Activated T-cell treated with anti-CD3 and anti-CD28 coated beads, Interleukin-2, amount 50 U/mL, for 48 hours (primary cell): ENCODE measurements at places on chromosomes 2 and 18.

DNA sequence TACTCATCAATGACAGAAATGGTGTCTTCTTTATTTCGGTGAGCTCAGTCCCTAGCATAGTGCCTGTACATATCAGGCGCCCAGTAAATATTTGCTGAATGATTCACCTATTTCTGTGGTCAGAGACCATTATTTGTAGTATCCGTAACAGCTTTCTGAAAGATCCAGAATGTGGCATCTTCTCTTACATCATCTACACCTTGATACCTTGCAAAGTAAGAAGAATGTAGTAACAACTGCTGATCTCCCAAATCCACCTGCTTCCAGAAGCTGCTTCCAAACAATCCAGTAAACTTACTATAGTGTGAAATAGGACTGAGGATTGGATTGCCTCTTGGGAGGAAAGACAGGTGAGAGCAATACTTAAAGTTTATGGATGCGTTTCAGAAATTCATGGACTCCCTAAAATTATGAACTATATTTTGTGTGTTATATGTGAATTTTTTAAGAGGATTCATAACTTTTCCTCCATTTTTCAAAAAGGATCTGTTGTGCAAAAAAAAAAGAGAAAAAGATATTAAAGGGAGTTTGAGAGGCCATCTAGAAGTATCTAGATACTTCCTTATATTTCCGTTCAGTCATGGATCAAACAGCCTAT is 945 bp upstream of the ASXL2 start:
- DNase-seq, result no peak

- no peak for DNase-seq
These were observed 7.7 kb downstream of the SLC14A1 start for GRCh38 chr18:45731716-45732115.

DNA sequence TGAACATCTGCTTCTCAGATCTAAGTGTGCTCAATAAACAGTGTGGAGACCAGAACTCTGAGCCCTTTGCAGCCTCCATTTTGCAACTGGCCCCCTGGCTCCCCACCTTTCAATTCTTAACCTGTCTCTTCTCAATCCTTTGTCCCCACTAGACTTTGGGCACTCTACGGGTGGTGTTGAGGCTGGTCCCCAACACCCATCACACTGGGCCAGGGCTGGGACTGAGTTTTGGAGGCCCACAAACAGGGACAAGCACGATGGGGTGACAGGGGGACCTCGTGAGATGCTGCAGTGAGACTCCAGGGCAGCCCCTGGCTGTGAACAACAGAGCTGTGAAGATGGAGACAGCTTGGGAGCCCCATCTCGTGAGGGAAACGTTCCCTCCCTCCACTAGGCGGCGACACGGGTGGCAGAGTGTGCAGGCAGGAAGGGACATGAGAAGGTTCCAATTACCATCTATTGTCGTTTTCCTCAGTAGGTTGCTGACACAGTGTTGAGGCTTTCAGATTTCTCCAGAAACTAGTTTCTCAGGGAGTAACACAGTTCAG is 1.2 kb downstream of the ANKMY1 start:
- peak; percentile 84 for DNase-seq

DNA sequence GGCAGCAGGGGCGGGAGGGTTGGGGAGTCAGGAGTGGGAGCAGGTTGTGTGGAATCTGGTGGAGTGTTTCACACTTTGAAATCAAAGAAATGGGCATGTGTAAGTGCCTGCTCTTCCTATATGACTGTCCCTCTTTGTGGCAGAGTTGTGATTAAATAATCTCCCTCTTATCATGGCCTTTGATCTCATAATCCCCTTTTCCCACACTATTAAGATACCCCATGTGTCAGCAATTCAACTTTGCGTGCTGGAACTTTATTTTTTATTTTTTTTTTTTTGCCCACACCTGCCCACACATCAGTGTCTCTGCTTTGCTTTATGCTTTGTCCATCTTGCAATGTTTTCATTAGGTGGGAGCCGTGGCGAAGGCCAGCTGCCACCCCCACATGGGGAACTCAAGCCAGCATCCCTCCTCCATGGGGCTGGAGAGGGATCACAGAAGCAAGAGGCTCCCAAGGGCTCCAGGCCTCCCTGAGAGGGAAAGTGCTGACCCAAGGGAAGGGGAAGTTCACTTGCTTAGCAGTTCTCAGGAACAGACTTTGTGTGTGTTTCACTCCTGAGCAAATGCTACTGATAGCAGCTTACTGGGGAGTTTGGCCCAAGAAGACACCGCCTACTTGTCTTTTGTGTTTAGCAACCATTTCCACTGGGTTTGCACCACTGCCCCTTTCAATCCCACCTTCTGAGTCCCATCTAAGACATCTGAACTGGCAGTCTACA is 243.4 kb downstream of the BCL11A start:
- no peak for DNase-seq

- no peak for DNase-seq
These were observed 33.1 kb downstream of the NGEF start for GRCh38 chr2:232979871-232980461.

DNA sequence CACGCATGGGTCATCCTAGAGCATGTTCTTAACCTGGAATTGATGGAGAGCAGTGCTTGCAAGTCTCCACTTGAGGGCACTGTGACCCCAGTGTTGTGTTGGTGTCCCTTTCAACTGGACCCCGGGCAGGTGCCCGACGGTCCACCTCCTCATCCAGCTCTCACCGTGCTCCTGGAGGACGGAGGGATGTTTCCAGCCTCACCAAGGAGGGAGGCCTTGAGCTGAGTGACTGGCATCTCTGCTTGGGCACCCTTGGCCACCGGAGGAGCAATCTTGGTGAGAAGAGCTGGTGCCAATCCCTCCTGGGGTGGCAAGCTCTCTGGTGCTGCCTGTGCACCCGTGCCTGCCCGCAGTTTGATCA is 45.4 kb upstream of the ASB18 start:
- DNase-seq, result no peak

GRCh38 chr2:135424849-135425248 is 106.2 kb downstream of the ZRANB3 start:
- no peak for DNase-seq

DNA sequence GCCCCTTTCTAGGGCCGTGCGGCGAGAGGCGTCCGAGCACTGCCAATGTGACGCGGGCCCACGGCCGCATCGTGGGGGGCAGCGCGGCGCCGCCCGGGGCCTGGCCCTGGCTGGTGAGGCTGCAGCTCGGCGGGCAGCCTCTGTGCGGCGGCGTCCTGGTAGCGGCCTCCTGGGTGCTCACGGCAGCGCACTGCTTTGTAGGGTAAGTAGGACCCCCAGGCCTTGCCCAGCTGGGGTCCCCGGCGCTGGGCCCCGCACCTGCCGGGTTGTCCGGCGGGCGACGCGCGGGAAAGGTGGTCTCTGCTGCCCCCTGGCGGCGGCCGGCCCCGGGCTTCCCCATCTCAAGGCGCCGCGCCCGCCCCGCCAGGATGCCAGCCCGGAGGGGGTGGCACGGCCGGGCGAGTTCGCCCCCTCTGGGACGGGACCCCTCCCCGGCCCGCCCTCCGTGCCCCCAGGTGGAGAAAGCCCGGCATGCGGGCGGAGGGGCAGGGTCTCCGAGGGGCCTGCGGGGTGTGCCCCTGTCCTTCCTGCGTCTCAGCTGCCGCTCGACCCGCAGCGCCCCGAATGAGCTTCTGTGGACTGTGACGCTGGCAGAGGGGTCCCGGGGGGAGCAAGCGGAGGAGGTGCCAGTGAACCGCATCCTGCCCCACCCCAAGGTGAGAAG is 1.9 kb downstream of the PRSS56 start:
- DNase-seq, result peak; percentile 83

GRCh38 chr2:170255137-170255536 is 77.2 kb downstream of the MYO3B start:
- DNase-seq, result no peak

DNA sequence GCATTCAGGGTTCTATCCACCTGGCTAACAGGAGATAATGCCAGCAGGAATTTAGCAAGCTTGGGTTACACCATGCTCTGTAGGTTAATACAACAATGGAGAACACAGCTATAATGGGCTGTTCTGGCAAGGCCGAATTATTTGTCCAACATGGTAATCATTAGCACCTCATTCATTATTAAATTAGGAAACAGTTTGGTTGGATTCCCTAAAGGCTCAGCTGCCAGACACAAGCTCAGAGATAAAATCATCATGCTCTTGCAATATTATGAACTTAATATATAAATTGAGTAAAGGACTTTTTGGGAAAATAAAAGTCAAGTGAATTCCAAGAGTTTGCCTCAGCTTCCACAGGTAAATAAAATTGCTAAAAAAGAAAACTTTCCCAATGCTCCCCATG is 166.4 kb downstream of the ANKRD44 start:
- DNase-seq, result no peak

DNA sequence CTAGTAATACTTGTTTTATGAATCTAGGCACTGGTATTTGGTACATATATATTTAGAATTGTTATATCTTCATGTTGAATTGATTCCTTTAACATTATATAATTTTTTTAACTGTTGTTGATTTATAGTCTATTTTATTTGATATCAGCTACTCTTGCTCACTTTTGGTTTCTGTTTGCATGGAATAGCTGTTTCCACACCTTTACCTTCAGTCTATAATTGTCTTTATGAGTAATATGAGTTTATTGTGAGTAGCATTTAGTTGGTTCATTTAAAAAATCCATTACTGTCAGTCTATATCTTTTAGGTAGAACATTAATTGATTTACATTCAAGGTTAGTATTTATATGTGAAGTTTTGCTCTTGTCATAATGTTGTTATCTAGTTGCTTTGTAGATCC is 58.6 kb downstream of the SMCHD1 start:
- DNase-seq, result no peak

- no peak for DNase-seq
These were observed 151.2 kb downstream of the STK39 start for GRCh38 chr2:168096158-168096557.

- no peak for DNase-seq
These were observed 618.0 kb downstream of the NYAP2 start for GRCh38 chr2:226017537-226017936.

DNA sequence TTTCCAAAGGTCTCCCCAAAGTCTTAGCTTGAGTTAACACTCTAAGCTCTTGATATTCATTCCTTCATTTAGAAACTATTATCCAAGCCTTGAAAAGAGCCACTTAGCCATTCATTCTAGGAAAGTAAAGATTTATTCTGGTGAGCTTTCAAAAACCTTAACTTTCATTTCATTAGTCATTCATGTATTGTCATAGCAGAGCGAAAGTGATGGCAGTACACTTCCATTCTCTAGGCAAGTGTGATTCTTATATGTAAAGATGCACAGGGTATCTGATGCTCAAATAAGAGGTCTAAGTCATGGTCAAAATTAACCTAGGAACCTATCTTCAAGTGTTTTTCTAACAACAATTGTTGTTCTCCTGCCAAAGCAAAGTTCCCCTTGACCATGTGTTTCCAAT is 553.0 kb upstream of the FANCL start:
- DNase-seq, result no peak

DNA sequence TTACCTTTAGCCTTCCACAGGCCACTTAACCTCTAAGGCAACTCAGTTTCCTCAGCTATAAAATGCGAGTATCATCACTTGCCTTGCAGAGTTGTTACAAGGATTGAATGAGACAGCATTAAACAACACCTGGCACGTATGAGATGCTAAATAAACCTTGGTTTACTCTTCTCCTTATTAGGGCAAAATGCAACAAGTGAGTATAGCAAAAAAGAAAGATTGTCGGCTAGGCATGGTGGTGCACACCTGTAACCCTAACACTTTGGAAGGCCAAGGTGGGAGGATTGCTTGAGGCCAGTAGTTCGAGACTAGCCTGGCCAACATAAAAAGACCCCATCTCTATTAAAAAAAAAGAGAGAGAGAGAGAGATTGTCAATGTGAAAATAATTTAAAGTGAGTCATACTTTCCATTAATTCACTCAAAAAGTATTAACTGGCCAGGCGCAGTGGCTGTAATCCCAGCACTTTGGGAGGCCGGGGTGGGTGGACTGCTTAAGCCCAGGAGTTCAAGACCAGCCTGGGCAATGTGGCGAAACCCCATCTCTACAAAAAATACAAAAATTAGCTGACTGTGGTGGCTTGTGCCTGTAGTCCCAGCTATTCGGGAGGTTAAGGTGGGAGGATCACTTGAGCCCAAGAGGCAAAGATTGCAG is 8.0 kb downstream of the ATAD2B start:
- no peak for DNase-seq

GRCh38 chr2:109471658-109472057 is 142.1 kb downstream of the SEPTIN10 start:
- no peak for DNase-seq

DNA sequence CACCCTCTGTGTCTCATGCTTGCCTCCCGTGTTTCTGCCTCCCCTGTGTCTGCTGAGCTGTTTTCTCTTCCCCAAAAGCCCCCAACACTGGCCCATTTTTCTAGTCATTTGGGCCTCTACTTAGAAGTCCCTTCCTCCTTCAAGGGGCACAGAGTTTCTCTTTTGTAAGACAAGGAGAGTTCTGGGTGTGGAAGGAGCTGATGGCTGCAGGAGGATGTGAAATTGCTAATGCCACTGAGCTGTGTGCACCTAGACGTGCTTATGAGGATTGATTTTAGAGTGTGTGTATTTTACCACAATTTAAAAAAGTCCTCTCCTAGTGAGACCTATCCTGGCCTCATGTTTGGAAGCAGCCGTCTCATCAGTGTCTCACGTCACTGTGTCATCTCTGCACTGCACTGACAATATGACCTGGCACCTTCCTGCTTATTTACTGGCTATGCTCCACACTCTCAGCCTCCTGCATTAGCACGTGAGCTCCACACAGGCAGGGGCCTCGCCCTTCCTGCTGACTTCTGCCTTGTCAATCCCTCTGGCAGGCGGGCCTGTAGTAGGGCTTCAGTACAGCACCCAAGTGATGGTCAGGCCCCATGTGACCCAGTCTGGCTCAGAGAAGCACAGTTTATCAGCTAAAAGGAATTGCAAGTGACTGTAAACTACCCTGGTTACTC is 8.0 kb upstream of the MBP start:
- peak; percentile 45 for DNase-seq

DNA sequence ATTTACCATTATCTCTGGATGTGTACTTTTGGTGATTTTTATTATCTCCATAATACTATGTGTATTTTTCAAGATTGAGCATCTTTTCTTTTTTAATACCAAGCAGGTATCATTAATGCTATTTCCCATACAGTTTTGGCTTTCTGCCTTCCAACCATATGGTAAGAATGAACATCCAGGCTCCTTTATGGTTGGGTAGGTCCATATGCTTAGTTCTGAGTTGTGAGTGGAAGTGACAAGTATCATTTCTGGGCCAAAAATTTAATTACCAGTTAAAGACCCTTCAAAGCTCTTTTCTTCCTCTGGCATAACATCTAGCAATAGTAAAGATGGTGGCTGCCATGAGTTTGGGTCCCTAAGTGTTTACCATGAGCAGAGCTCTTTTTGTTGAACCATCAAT is 4.3 kb upstream of the RBM43 start:
- no peak for DNase-seq

DNA sequence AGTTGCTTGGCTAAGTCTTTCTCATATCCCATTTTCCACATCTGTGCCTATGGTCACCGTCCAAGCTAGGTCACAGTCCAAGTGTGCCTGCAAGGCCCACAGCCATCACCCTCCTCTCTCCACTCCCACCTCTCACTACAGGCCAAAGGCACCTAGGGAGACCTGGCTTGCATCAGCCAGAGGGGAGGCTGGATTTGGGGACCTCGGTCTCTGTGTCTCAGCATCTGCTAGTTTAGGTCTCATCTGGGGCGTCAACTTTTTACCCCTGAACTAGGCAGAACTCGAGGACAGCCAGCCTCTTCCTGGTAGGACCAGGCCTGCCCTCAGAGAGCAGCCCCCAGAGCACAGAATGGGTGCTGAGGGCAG is 217.1 kb downstream of the DYSF start:
- no peak for DNase-seq
